ELF-1 (cell line): ENCODE measurements at places on chromosomes 12 and 14.

DNA sequence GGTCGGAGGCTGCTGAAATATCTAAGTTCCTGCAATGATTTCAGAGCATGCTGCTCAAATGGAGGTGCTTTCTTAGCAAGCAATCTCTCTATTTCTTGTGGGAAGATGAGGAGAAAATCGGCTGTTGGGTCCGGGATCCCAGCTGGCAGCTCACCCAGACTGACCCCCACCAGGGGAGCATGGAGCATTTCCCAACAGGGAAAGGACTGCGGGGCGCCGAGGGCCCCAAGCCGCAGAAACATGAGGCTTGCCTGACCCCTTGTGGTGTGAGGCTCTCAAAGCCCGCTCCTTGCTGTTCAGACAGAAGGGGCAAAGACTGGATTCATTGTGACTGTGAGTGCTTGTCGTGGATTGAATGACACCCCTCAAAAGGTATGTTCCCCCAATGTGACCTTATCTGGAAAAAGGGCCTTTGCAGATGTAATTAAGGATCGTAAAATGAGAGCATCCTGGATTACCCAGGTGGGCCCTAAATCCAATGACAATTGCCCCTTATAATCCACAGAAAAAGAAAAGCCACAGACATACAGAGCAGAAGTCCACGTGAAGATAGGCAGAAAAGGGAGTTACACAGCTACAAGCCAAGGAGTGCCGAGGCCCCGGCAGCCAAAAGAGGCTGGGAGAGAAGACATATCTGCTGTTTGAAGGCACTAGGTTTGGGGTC is 116.3 kb upstream of the VASH1 start:
- peak; percentile 75 for DNase-seq

DNA sequence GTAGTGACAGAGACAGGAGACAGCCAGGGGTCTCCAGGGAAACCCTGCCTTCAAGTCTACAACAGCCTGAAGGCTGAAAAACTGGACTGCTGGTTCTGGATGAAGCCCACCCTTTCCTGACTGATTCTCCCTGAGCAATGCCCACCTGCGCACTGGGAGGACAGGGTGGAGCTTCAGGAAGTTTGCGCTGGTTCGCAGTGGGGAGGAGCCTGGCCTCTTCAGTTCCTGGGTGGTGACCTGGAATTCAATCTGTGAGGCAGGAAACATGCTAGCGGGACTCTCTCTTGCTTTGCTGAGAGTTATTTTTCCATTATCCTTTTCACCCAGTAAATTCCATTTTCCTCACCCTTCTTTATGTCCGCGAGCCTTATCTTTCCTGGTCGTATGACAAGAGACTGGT is 600.8 kb downstream of the TRHDE start:
- peak; percentile 8 for DNase-seq

- no peak for DNase-seq
Measured at GRCh38 chr12:53179687-53180219, 769 bp upstream of the ZNF740 start.

DNA sequence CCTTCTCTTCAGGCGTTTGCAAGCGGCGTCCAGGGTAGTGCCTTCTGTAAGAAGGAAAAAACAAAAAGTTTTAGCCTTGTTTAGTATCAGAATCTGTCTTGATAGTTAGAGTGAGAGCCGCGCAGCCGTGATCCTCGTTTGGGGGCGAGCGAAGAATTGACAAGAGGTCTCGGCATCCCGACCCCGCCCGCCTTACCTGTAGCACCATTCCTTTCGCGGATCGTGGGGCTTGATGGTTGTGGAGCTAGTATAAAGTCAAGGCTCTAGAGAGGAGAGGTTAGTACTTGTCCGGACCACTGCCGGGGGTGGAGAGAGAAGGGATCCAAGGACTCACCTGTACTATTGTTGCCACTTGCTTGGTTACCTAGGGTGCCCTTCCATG is 494 bp downstream of the TMTC3 start:
- DNase-seq: no peak

GRCh38 chr12:40907115-40907527 is 214.9 kb downstream of the CNTN1 start:
- no peak for DNase-seq

GRCh38 chr12:121214855-121215745 is 5.2 kb downstream of the P2RX4 start:
- no peak for DNase-seq

GRCh38 chr12:75666939-75667334 is 155.5 kb upstream of the KRR1 start:
- DNase-seq: no peak

- no peak for DNase-seq
Measured at GRCh38 chr12:116790066-116790465, 52.0 kb downstream of the RNFT2 start.

GRCh38 chr14:27485193-27485592 is 887.4 kb upstream of the NOVA1 start:
- no peak for DNase-seq

- no peak for DNase-seq
Measured at GRCh38 chr14:96792003-96792402, 5.2 kb upstream of the VRK1 start.

GRCh38 chr14:70955543-70956480 is 48.6 kb downstream of the PCNX1 start:
- DNase-seq: peak; percentile 9

DNA sequence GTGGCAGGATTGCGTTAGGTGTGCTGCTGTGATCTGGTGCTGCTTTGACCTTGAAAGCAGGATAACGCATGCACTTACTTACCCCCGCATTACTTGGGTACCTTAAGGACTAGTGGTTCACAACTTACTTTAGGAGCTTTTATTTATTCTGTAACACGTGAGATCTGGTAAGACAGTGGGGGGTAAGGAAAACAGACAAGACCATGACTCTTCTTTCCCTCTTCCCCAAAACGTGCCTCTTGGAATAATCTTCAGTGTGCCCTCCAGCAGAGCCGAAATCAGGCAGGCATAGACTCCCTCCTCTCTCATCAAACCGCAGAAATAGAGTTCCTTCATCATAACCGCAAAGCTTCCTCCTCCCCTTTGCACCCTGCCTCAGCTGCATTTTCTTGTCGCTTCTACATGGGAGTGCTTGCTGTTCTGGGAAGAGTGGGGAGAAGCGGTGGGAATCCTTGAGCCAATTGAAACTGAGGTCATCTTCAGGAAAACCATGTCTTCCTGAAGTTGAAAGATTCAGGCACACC is 43.4 kb downstream of the RAD52 start:
- DNase-seq: no peak

DNA sequence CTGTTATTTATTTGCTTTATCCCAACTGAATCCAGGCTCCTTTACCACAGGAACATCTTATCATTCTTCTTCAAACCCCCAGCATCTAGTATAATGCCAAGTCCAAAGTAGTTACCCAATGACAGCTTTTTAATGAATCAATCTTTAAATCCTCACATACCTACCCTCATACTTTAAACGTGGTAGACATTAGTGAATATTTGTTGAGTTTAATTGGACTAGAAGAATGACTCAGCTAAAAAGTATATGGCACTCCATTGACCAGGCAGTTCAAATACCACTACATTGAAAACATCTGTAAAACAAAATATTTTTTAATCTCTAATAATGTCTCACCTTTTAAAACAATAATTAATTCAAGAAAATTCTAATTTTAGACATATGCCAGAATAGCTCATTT is 98.1 kb downstream of the ZFC3H1 start:
- DNase-seq: no peak

DNA sequence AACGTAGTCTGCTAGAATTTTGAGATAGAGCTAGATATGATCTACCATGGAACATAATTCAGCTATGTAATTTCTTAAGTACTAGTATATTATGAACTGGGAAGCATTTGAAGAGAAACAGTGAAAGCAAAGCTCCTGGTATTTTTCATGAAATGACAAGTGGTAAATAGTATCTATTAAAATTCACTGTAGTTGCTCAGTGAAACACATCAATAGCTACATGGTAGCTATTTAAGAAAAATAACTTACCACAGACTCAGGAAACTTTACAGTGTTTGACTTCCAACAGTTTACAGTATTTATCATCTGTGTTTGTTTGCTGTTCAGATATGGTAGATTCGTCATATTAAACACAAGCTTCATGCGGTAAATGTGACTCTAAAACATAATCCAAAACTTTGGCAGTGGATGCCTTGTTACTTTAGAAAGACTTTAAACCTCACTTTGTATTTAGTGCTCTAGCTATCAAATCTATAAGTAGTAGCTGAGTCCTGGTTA is 25.2 kb downstream of the WNK1 start:
- DNase-seq: no peak

GRCh38 chr14:21498540-21499526 is 12.3 kb downstream of the METTL3 start:
- no peak for DNase-seq

DNA sequence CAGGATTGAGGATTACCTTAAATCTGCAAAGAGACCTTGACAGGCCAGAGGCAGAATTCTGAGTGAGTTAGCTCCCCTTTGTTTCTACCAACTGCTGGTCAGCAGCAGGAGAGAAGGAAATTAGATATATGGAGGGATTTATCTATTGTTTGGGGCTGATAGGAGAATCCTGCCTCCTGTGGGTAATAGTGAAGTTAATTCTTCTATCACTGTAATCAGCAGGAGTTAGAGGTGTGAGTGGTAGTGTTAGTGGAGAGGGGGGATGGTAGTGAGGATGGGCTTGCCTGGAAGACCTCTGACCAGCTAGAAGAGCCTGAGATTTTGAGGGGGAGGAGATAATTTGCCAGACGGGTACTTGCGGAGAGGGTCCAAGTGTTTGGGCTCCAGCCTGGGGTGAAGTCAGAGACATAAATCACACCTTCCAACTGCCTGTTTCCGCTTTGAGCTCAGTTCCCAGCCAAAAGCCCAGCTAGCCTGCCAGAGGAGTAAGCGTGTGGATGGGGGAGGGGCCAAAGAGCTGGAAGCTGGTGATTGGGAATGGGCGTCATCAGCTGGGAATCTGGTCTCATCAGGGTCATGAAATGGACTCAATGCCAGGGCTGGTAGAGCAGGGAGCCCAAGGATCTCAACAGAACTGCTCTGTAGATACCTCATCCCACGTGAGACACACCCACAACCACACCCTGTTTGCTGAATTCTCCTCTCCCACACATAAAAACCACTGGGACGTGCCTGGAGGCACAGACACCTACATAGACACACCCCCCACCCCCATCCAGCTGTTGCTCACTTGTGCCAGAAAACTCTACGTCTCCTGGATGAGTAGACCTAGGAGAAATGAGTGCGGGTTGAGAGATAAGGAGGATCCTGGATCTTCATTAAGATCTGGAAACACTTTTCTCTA is 13.1 kb upstream of the ITGA5 start:
- peak; percentile 95 for DNase-seq

DNA sequence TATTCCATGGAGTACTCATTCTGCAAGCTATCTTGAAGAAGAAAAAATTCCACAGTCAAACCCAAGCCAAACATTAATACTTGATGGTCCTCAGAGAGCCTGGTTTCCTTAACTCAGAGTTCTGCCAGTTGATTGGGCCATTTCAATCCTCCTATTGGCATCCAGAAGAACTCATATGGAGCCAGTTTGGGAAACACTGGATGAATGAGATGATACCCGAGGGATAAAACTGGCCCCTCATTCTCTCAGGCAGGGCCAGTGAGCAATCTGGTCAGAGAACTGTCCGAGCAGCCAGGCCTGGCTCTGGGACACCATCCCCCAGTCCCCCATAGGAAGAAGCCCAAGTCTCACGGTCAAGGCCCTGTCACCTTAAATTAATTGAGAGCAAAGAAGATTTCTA is 48.8 kb downstream of the NUAK1 start:
- DNase-seq: no peak

DNA sequence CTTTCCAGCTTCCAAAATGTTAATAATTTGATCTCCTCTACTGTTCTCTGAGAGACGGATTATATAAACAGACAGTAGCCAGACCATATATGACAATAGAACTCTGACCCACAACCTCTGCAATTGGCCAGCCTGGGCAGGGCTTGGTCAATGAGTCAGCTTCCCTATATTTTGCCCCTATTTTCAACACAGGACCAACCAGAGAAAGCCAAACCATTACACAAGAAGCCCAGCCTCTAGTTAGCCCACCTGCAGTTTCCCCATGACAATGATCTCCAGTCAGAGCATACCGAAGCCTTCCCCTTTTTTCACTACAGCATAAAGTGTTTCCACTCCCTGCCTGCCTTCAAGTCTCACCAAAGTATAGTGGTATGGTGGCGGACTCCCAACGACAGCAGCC is 7.6 kb upstream of the EXD2 start:
- peak; percentile 51 for DNase-seq

- DNase-seq: no peak
Measured at GRCh38 chr14:23355871-23356435, 3.3 kb upstream of the SLC22A17 start.

GRCh38 chr12:115044073-115044472 is 360.1 kb upstream of the TBX3 start:
- no peak for DNase-seq

- DNase-seq: peak; percentile 73
Measured at GRCh38 chr12:21774358-21775132, at the start of gene KCNJ8. KCNJ8 (minus strand) TSS chr12:21774706; CDS start chr12:21773616, 1,090 bp downstream.

- DNase-seq: peak; percentile 100
Measured at GRCh38 chr14:89416002-89416995, 734 bp downstream of the FOXN3 start.

- DNase-seq: no peak
Measured at GRCh38 chr14:37318938-37319337, 121.2 kb downstream of the MIPOL1 start.

DNA sequence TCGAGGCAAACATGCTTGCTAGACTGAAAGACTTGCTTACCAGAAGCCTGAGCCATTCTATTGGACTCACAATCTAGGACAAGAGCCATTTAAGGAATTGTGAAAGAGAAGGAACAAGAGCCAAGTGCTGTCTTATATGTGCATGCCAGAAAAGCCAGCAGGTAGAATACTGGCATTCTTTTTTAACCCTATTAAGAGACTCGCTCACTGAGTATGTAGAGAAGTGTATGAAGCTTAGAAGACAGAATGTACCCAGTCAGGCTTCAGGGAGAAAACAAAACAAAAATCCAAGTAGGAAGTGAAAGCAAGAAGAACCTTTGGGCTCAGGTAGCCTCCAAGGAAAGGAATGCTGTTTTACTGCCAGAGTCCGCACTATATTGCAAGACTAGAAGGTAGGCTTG is 65.9 kb downstream of the DCAF5 start:
- no peak for DNase-seq

DNA sequence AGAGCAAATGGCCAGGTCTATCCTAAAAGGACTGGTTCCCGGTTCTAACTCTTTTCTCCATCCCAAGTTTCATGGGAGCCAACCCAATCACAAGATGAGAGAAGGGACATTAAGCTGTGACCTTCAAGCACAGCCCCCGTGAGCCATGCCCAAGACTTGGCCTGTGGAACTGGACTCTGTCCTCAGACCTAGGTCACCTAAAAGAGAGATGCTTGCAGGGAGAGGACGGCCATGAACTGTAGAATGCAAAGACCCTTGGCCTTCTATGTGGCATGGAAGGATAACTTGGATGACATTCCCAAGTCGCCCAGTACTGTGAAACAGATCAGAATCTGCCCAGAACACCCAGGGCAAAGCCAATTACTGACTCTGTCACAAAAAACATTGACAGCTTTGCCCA is 263.5 kb downstream of the DPF3 start:
- DNase-seq: no peak

GRCh38 chr12:88753066-88753465 is 172.8 kb upstream of the KITLG start:
- DNase-seq: no peak
